ENCODE measurements at places on chromosomes 6 and 20.

DNA sequence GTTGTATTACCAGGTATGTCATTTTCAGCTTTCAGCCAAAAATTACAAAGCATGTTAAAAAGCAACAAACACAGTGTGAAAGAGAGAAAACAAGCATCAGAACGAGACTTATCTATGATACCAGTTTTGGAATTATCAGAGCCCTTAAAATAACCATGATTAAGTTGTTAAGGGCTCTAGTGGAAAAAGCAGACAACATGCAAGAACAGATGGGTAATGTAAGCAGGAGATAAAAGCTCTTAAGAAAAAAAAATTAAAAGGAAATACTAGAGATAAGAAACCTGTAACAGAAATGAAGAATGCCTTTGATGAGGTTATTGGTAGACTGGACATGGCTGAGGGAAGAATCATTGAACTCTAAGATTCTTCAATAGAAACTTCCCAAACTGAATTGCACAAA lies 127.5 kb upstream of the SCGN start:
- no peak for DNase-seq
- H3K4me1 ChIP-seq: no peaks in the 10 kb centered on the region
- H3K27me3 ChIP-seq: no peaks in the 10 kb centered on the region
- no peak overlapping the region for H3K4me3 ChIP-seq
- peaks cover 33% of the 10 kb centered on the region for H3K36me3 ChIP-seq
- no peak overlapping the region for H3K27ac ChIP-seq

DNA sequence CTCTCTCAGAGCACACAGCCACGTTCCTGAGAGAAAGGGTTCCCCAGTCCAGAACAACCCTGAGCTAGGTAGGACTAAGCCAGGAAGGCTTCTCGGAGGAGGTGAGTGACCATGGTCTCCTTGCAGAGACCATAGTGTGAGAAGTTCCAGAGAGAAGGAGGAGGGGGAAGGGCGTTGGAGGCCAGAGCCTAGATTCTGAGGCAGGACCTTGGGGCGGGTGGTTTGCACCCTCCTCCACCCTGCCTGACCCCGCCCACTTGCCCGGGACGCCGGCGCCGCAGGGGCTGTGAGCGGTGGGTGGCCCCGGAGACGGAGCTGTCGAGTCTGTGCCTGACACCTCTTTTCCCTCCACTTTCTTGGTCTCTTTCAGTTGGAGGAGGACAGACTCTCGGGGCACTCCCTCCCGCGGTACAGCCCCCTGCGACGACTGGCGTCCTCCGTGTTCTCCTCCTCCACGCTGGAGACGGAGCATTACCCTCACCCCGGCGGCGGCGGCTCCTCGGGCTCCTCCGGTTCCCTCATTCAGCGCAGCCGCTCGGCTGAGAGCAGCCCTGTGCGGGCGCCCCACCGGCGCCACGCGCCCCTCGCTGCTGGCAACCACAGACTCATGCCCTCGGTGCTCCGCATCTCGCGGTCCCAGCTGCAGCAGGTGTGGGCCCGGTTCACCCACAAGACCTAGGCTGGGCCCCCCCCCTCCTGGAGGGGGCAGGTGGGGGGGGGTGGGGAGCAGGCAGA lies 26.2 kb downstream of the TTBK1 start:
- peaks cover 20% of the 10 kb centered on the region for H3K4me1 ChIP-seq
- peaks cover 68% of the 10 kb centered on the region for H3K27me3 ChIP-seq
- no peak overlapping the region for H3K27ac ChIP-seq
- DNase-seq: peak; percentile 60
- H3K36me3 ChIP-seq: no peaks in the 10 kb centered on the region
- peak overlapping the region; percentile 65 for H3K4me3 ChIP-seq

GRCh38 chr20:19670829-19671228 lies 87.2 kb upstream of the RIN2 start:
- H3K36me3 ChIP-seq: no peaks in the 10 kb centered on the region
- H3K4me3 ChIP-seq: no peak overlapping the region
- no peak for DNase-seq

DNA sequence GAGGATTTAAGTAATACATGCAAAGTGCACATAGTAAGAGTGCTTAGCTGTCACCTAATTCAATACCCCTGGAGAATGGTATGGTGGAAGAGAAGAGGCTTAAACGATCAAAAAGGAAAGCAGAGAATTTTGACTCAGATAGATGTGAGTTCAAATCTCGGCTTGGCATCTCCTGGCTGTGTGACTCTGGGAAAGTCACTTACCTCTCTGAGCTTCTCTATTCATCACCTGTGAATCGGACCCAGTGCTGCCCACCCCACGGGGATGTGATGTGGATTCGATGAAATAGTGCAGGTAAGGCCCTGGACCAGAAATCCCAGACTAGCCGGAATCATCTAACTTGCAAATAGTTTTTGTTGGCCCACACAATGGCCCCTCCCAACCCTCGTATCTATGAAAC lies 1.8 kb upstream of the B4GALT5 start:
- H3K4me3 ChIP-seq: no peak overlapping the region
- H3K4me1 ChIP-seq: peaks cover 40% of the 10 kb centered on the region
- no peak for DNase-seq

DNA sequence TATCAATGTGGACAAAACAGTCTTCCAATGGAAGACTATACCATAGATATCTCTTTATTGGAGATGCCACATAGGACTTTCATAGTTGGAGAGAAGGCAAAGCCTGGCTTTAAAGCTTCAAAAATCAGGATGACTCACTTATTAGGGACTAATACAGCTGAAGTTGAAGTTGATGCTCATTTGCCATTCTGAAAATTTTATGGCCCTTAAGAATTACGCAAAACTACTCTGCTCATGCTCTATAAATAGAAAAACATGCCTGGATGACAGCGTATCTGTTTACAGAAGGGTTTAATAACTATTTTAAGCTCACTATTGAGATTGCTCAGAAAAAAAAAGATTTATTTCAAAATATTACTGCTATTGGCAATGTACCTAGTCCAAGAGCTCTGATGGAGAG lies 155.5 kb upstream of the DST start:
- H3K27me3 ChIP-seq: no peaks in the 10 kb centered on the region
- peaks cover 63% of the 10 kb centered on the region for H3K4me1 ChIP-seq
- H3K36me3 ChIP-seq: peaks cover 5% of the 10 kb centered on the region
- H3K4me3 ChIP-seq: no peak overlapping the region

DNA sequence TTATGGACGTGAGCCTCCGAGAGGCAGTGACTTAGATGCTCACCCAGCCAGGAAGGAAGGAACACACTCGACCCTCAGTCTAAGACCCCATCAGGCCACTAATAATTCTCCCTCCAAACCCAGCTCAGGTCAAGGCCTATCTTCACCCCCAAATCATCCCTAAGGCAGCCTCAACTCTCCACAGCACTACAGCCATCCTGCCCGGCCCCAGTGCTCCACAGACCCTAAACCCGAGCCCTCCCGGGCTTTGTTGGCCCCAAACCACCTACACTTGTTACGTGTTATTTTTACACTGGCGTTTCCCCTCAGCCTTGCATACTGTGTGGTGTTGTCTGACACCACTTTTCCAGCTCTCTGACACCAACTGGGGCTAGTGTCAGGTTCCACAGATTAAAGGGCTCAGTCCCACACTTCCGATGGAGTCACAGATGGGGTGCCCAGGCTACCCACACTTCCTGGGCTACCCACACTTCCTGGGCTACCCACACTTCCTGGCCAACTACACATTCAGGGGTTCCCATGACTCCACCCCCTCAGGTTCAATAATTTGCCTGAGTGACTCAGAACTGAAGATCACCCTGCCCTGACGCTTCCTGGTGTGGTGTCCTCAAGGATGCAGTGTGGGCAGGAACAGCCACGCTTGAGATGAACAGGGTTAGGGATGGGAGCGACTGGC lies 25.3 kb downstream of the RBCK1 start:
- H3K36me3 ChIP-seq: peaks cover 94% of the 10 kb centered on the region
- H3K27me3 ChIP-seq: no peaks in the 10 kb centered on the region
- H3K27ac ChIP-seq: peak overlapping the region; percentile 80
- no peak overlapping the region for H3K4me3 ChIP-seq
- H3K4me1 ChIP-seq: peaks cover 9% of the 10 kb centered on the region
